ENCODE measurements at places on chromosomes 1 and 21. TPM values are rescaled to one million over a fixed set of nuclear protein-coding genes. Genes with fewer than 3 reads are reported as not detected.

GRCh38 chr1:55974714-55975441 lies 604.5 kb downstream of the PLPP3 start:
- DNase-seq, result no peak

DNA sequence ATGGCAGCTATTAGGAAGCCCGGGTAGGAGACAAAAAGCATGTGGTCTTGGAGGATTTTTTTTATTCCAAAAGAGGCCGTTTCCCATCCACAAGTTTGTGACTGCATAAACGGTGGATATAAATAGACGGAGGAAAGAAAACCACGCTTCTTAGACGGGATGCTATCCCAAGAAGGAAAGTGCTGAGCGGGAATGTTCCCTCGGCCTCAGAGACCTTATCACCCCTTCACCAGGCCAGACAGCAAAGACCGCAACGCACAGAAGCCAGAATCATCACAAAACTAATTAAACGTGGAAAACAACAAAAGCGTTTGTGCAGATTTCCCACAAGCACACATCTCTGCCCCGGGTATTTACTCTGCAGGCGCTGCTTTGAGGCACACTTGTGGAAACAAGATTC lies 43.2 kb downstream of the HLCS start:
- DNase-seq, result no peak

- DNase-seq, result no peak
Measured at GRCh38 chr1:166139735-166140134, 27.1 kb downstream of the FAM78B start.

DNA sequence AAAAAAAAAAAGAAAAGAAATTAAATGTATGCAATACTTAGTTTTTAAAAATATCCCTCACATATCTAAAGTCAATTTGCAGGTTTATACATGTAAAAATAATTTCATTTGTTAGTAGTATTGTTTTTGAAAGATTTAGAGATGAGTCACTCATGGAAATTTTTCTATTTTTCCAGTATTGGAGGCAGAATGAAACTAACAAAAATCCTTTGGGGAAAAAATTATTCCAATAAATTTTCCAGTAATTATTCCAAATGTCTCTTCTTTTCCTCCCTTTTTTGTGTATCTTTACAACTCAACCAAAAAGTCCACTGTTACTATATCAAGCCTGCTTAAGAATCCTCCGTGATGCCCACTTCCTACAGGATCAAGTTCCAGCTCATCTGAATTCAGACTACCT lies 29.9 kb downstream of the MPZL1 start:
- DNase-seq, result no peak

The CCDC185 gene
- not detected for total RNA-seq

The HIVEP3 gene
- total RNA-seq, result 10.1 TPM

DNA sequence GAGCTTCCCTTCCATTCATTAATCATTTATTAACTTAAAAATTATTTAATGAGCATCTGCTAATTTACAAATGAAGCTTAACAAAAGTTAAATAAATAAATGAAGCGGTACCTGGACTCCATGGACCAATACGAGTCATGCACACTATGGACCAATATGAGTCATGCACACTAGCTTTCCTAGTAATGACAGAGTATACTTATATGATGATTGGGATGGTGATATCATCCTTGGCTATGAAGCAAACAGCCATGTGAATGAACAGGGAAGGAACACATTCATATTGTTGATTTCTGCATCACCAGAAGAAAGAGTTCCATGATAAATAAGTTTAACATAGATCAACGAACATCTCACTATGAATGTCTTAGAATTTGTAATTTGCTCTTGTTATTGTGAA lies 109.9 kb downstream of the SPAG17 start:
- no peak for DNase-seq

- DNase-seq, result no peak
Measured at GRCh38 chr21:15682186-15682895, 47.4 kb upstream of the USP25 start.

All from ureter (tissue), 1 donor.